ENCODE measurements at places on chromosomes 1 and 21.

DNA sequence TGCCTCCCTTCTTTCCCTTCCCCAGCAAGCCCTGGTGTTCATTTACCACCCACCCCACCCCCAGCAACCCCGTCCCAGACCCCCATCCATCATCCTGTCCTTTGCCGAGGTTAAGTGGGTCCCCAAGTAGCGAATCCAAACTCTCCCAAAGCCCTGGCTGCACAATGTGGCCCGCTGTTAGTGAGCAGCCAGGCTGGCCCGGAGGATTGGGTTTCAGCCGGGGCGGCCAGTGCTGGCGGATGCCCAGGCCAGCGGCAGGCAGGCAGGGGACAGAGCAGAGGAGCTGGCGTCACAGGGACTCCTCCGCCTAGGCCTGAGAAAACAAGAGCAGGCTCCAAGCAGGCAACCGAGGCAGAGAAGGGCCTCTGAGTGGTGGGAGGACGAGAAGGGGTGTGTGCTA, 61.4 kb downstream of the EPHB2 start:
- DNase-seq, result no peak

DNA sequence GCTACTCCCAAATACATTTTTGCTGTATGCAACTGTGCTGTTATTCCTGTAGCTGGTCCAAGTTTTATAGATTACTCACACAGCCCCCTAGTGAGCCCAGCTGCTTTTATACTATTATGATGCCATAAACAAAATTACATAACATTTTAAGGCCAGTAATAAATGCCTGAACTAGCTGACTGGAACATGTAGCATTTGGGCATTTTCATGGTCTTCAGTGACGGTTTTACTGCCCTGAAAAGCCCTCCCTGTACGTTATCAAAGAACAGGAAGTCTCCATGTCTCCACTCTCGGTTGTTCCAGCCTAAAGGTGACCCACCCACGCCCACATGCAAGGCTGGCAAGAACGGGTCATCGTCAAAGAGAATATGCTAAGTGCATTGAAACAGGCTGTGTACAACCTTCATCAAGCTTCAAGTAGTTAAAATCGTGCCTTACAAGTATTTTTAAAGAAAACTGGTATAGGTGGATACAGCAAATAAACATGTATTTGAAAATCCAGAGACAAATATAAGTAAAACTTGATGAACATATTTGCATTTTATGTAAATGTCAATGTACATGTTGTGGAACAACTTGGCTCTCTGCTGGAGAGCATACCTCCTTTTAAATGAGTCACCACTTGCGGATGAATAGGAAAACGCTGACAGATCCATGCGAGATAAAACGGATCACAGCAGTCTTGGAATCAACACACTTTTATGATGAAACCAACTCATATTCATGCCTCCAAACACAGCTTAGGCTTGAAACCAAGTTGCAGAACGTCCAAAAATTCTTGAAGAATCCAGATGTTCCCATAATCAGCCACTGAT, 520.5 kb downstream of the SMYD3 start:
- DNase-seq, result no peak

DNA sequence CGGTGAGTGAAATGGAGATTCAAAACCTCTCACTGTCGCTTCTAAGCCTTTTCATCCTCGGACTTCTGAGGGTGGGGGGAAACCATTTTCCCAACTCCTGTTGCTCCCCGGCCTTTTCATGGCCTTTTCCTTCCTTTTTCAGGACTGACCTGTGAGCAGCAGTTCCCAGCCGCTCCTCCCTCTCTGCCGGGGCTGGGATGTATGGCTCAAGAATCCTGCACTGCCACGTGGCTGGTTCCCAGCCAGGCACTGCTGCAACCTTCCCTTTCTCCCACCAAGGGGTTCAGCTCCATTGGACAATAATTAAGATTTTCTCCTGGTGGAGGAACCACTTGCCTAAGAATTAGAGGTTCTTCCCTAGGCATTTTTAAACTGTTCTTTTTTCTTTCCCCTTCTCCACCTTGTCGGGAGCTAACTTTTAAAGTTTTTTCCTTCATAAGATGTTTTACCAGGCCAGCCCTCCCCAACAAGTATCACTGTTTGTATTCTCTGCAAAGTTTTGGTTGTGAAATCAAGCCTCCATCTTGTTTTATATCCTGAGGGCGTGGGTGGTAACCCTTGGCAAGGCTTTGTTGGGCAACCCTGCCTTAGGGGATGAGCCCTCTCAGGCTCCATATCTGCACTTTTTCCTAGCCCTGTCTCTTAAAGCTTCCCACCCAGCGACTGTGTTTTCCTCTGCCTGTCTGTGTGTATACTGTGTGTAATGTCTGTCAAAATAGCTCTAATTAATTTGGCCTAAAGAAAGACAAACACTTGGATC, 1166.6 kb upstream of the ADGRL2 start:
- DNase-seq, result no peak

GRCh38 chr1:241271427-241271826, 85.6 kb downstream of the RGS7 start:
- no peak for DNase-seq

GRCh38 chr1:159922511-159923202, 2.6 kb downstream of the TAGLN2 start:
- DNase-seq, result no peak

DNA sequence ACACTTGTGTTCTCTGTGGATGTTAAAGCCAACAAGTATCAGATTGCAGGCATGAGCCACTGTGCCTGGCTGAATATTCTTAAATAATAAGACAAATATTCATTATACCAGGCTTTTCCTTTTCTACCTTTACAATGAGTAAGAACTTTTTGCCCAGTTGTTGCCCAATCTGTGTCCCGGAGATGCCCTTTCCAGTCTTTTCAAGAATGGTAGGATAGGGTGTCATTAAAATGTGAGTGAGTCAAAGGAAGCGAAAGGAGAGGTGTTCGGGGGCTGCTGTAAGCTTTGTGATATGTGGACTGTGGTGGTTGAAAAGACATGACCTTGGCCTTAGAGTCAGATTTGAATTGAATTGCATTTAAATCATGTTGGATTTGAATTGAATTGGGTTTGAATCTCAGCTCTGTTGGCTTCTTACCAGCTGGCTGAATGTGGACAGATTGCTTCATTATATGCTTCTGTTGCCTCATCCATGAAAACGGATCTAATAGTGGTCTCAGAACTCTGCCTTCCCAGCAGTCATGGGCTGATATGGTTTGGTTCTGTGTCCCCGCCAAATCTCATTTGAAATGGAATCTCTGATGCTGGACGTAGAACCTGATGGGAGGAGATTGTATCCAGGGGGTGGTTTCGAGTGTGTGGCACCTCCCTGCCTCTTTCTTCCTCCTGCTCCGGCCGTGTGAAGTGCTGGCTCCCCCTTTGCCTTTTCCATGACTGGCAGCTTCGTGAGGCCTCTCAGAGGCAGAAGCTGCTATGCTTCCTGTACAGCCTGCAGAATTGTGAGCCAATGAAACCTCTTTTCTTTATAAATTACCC, 22.7 kb upstream of the AADACL3 start:
- no peak for DNase-seq

GRCh38 chr21:16069178-16070112, 339.7 kb downstream of the USP25 start:
- no peak for DNase-seq

DNA sequence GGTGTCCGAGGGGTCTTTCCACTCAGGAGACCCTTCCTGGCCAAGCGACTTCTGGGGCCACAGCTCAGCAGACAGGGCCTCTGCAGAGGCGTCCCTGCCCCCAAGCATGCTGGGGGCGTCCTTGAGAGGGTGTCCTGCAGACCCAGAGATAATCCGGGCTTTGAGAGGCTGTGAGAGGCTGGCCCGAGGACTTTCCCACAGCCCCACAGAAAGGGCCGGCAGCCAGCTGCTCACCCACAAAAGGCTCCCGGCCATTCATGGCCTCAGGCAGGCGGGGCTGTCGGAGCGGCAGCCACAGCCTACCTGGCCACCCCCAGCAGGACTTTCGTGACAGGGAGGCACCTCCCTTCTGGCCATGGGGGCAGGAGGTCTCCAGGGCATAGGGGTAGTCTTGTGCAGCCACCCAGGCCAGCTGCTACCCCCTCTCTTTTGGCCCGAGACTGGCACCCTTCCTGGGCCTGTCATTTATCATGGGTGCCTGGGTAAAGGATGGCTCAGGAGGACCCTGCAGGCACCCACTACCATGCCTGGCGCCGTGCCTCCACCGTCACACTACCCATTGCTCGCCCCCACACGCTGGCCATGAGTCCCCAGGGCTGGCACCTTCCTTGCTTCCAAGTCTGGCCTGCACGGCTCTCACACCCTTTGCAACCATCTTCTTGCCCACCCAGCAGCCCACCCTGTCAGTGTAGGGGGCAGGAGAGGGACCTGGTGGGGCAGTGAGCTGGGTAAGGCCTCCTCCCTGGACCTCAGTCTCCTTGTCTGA, 11.1 kb upstream of the TNFRSF14 start:
- no peak for DNase-seq

GRCh38 chr1:206797534-206798383, 25.5 kb upstream of the IL10 start:
- no peak for DNase-seq

GRCh38 chr1:26161415-26162219, 2.7 kb downstream of the FAM110D start:
- DNase-seq, result peak; percentile 71

DNA sequence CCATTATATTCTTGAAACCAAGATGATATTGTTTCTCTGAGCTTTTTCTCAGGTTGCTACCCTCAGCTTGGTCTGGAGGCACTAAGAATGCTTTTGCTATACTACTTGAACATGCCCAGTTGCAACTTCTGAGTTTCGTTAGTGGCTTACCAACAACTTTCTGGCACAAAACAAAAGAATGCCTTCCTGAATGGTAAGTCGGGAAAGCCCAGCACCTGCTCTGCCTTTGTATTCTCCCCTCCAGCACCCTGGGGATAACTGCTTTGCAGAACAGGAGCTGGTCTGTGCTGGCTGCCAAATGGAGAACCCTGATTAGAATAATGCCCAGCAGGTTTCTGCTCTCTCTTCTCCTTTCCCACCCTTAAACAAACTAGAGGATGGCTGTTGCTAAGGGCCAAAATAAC, 149.3 kb downstream of the TGFB2 start:
- DNase-seq, result no peak

- no peak for DNase-seq
Measured at GRCh38 chr1:208183977-208184911, 59.9 kb downstream of the PLXNA2 start.

GRCh38 chr1:36846357-36846756, 188.0 kb downstream of the GRIK3 start:
- no peak for DNase-seq

GRCh38 chr1:112465122-112465521, 43.6 kb upstream of the WNT2B start:
- no peak for DNase-seq

DNA sequence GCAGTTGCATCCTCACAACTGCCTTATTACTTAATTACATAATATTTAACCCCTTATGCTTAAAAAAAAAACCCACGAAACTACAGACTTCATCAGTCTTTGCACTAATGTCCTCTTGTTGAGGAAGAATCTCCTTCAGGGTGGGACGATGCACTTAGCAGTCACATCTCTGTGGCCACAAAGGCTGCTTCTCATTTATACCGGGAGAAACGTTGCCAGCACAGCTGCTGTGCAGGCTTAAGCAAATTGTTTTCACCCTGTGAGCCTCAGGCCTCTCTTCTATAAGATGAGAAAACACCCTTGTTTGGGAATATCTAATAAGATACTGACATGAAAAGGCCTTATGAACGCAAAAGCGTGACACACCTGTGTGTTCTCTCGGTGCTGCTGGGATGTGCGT, 2.9 kb upstream of the OBSCN start:
- no peak for DNase-seq

DNA sequence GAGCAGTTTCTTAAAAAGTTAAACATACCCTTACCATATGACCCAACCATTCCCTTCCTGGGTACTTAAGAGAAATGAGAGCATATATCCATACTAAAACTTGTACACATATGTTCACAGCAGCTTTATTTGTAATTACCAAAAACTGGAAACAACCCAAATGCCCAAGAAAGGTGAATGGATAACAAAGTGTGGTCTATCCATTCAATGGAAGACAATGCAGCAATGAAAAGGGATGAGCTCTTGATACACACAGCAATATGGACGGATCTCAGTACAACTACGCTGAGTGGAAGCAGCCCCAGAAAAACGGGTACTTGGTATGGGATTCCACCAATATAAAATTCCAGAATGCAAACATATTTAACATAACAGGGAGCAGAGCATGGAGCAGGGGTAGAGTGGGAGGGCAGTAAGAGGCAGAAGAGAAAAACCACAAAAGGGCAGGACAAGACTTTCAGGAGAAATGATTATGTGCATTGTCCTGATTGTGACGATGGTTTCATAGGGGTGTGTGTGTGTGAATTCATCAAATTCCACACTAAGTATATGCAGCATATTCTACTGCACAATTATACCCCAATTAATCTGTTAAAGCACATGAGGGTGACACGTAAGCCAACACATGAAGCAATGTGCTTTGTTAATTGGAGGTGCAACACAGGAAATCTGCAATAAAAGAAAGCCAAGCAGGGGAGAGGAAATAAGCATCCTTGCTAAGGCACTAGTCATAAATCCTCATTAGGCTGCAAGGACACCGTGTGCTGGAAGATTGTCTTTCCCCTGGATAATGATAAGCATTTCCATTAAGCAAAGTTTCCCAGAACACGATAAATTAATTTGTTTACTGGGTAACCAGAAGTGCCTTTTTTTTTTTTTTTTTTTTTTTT, 113.1 kb upstream of the KRTAP19-8 start:
- DNase-seq, result no peak

DNA sequence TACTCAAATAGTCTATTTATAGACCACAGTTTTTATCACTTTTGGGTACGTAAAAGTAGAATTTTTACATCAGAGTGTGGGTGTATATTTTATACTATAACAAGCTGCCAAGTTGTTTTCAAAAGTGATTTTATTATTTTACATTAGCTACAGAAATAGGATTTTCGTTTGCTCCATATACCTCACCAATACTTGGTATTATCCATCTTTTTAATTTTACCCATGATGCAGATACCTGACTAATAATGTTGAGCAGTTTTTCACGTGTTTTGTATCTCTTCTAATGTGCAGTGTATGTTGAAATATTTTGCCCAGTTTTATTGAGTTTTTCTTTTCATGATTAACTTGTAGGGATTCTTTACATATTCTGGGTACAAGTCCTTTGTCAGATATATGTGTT, 379.8 kb downstream of the MATN1 start:
- no peak for DNase-seq

- no peak for DNase-seq
Measured at GRCh38 chr1:4150262-4150661, 250.2 kb upstream of the C1orf174 start.

Data from HL-60 (cell line).